Inflammatory macrophage treated with lipopolysaccharide for 1 hour (primary cell): ENCODE measurements at places on chromosomes 12 and 14.

GRCh38 chr14:65961004-65961403 is 525.2 kb upstream of the CCDC196 start:
- peak; percentile 44 for DNase-seq

GRCh38 chr12:47551426-47551851 is 154.4 kb downstream of the RPAP3 start:
- no peak for DNase-seq

DNA sequence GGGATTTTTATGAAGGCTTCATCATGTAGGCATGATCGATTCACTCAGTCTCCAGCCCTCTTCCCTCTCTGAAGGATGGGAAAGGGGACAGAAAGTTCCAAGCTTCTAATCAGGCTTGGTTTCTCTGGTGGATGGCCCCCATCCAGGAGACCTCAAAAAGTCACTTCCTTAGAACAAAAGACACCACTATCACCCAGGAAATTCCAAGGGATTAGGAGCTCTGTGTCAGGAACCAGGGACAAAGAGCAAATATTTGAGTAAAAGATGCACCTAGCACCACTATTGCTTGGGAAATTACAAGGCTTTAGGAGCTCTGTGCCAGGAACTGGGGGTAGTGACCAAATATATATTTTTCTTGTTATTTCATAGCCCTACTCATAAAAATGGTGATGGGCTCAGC is 33.6 kb upstream of the TMX1 start:
- no peak for DNase-seq

- no peak for DNase-seq
Observed at GRCh38 chr12:39032448-39032847, 127.1 kb upstream of the CPNE8 start.

DNA sequence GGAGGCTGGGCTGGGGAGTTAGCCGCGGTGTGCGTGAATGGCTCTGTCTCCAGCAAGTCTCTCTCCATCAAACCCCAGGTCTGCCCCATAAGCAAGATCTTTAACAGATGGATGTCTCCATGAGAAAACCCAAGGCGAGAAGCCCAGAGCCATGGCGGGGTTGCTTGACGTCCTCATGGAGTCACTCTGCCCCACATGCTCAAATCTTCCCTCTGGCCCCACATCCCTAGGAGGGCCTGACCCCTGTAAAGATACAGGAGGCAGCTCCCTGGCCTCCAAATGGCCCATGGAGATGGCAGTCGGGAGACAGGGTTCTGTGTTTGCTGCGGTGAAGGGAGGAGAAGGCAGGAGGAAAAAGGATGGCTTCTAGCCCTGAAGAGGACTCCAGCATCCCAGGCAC is 49.3 kb downstream of the C14orf132 start:
- no peak for DNase-seq
